ENCODE measurements at places on chromosomes 4 and X. TPM values are rescaled to one million over a fixed set of nuclear protein-coding genes. Genes with fewer than 3 reads are reported as not detected.

The TBC1D14 gene
- 43.8 TPM for total RNA-seq

The DSPP gene
- not detected for total RNA-seq

The GYPA gene
- total RNA-seq, result not detected

The MAGEA11 gene
- total RNA-seq, result not detected

The ARMCX1 gene
- 56.1 TPM for total RNA-seq

The FAAH2 gene
- 0.24 TPM for total RNA-seq

The MAGEC1 gene
- total RNA-seq, result not detected

The ABCD1 gene
- 22.1 TPM for total RNA-seq

The BGN gene
- 39.8 TPM for total RNA-seq

The HOPX gene
- total RNA-seq, result not detected

The CXCL6 gene
- 14.4 TPM for total RNA-seq

The GYPB gene
- not detected for total RNA-seq

The DDX53 gene
- not detected for total RNA-seq

The WDR17 gene
- total RNA-seq, result 3.2 TPM

The USP51 gene
- total RNA-seq, result 3.6 TPM

The VCX gene
- not detected for total RNA-seq
